ENCODE measurements at places on chromosomes 1 and 21. TPM values are rescaled to one million over a fixed set of nuclear protein-coding genes. Genes with fewer than 3 reads are reported as not detected.

- no peaks in the 10 kb centered on the region for H3K4me1 ChIP-seq
- H3K27ac ChIP-seq: peak overlapping the region; percentile 93
- H3K4me3 ChIP-seq: peak overlapping the region; percentile 96
- DNase-seq: peak; percentile 73
- H3K27me3 ChIP-seq: no peaks in the 10 kb centered on the region
- no peaks in the 10 kb centered on the region for H3K36me3 ChIP-seq
These were observed 816 bp downstream of the EDEM3 start for GRCh38 chr1:184753608-184754475.

DNA sequence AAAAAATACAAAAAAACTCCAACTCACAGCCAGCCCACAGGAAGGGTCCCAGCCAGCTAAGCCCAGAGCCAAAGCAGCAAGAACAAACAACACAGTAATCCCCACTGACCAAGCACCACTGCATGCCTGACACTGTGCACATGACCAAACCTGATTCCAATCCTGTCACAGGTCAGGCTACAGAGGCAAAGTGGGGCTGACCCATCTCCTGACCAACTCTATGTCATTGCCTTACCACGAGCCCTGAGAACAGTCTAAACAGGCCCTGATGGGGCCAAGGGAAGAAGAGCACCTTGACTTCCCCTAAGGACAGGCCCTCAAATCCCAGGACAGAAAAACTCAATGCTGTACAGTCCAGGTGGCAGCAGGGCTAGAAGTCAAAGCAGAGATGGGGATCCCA lies 2.4 kb downstream of the LSS start:
- peak overlapping the region; percentile 90 for H3K27ac ChIP-seq
- peaks cover 4% of the 10 kb centered on the region for H3K36me3 ChIP-seq
- H3K4me1 ChIP-seq: no peaks in the 10 kb centered on the region
- H3K4me3 ChIP-seq: peak overlapping the region; percentile 4
- no peaks in the 10 kb centered on the region for H3K27me3 ChIP-seq

DNA sequence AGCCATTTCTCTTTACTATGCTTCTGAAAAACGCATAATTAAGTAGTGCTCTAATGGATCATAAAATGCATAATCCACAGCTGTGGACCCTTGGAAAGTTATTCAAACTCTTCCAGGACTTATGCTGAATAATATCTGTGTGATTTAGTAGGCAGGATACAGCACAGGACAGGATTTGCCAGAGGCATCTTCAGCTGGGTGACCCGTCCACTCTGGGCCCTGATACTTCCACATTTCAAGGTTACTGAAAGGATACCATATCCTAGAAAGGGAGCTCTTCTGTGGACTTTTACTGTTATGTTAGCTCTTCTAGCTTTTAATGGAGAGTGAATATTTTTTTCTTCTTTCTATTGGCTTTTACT lies 49.6 kb downstream of the MAP10 start:
- no peaks in the 10 kb centered on the region for H3K36me3 ChIP-seq
- no peak overlapping the region for H3K4me3 ChIP-seq
- no peaks in the 10 kb centered on the region for H3K4me1 ChIP-seq
- no peaks in the 10 kb centered on the region for H3K27me3 ChIP-seq
- H3K27ac ChIP-seq: no peak overlapping the region

DNA sequence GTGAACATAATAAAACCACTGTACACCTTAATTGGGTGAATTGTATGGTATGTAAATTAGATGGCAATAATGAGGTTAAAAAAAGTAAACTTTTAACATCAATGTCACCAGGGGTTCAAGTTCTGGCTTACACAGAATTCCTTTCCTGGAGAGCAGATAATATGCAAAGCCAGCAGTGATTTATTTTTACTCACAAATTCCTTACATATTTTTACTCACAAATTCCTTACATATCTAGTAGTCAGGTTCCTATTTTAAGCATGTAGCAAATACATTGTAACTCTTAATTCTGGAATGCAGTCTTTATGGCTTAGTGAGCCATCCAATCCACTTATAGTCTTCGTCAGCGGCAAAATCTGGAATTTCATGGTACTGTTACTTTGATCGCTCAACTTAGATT lies 1.3 kb upstream of the UBE4B start:
- no peaks in the 10 kb centered on the region for H3K36me3 ChIP-seq
- H3K27ac ChIP-seq: no peak overlapping the region
- no peak overlapping the region for H3K4me3 ChIP-seq
- no peaks in the 10 kb centered on the region for H3K27me3 ChIP-seq

DNA sequence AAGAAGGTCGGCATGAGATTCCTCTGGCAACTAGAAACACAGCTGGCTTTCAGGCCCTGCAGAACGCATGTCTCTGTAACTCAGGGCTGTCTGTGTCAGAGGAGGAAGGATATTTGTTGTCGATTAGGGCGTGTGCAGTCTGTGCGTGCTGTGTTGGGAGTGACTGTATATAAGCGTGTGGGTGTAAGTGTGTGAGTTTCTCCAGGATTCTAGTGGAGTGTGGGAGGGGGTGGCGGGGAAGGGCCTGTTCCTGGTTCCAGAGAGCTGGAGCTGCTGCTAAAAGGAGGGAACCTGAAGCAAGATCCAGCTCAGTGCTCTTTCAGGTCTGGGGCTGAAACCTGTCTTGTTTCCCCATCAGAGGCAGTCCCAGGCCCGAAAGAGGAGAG lies 74.3 kb downstream of the SLC16A1 start:
- H3K36me3 ChIP-seq: no peaks in the 10 kb centered on the region
- H3K27me3 ChIP-seq: no peaks in the 10 kb centered on the region
- DNase-seq: no peak
- H3K4me3 ChIP-seq: no peak overlapping the region

GRCh38 chr1:224498574-224499170 lies 64.1 kb upstream of the WDR26 start:
- H3K4me3 ChIP-seq: no peak overlapping the region
- no peaks in the 10 kb centered on the region for H3K36me3 ChIP-seq
- peak overlapping the region; percentile 42 for H3K27ac ChIP-seq
- H3K27me3 ChIP-seq: no peaks in the 10 kb centered on the region
- peaks cover 32% of the 10 kb centered on the region for H3K4me1 ChIP-seq
- no peak for DNase-seq

GRCh38 chr1:117967881-117968280 lies 38.3 kb downstream of the WDR3 start:
- no peak overlapping the region for H3K27ac ChIP-seq
- no peak for DNase-seq
- H3K4me3 ChIP-seq: no peak overlapping the region

Gene VASH2
- 0.86 TPM for polyA plus RNA-seq

Gene MCOLN2
- 4.9 TPM for polyA plus RNA-seq

All from sigmoid colon (tissue), 7 donors.